Thyroid gland (tissue), 4 donors: ENCODE measurements at places on chromosomes 3 and 15. TPM values are rescaled to one million over a fixed set of nuclear protein-coding genes. Genes with fewer than 3 reads are reported as not detected.

DNA sequence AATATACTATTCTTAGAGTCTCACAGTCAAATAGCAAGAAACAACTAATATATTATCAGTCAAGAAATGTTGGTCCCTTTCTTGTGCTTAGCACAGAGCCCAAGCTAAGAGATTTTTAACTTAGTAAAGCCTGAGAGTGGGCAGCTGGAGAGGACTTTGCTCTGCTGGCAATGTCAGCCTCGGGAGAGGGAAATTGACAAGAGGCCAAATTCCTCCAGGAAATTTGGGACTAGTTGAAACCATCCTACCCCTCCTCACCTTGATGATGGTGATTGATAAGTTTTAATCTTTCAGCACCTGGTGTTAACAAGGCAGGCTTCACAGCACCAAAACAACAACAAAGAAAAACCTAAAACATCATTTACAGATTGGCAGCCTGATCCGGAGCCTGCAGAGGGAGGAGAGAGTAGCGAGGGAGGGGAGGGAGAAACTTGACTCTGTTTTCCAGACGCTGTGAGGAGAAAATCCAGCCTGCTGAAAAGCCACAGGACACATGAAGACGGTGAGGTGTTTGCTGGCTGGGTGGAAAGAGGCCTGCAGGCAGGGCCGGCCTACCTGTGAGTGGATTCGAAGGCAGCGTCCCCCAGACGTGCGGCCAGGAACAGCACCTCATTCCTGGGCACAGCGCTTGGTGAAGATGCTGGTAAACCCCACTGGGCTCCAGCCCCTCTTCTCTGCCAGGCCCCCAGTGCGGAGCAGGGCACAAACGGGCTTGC is 150.9 kb downstream of the LRRC28 start:
- no peaks in the 10 kb centered on the region for H3K36me3 ChIP-seq
- no peak overlapping the region for H3K27ac ChIP-seq
- H3K27me3 ChIP-seq, result no peaks in the 10 kb centered on the region
- H3K4me3 ChIP-seq, result no peak overlapping the region
- no peaks in the 10 kb centered on the region for H3K4me1 ChIP-seq

Gene PTPRG
- total RNA-seq, result 81.6 TPM

Gene AP3B2
- total RNA-seq, result 2.1 TPM

Gene DCLK3
- total RNA-seq, result not detected

DNA sequence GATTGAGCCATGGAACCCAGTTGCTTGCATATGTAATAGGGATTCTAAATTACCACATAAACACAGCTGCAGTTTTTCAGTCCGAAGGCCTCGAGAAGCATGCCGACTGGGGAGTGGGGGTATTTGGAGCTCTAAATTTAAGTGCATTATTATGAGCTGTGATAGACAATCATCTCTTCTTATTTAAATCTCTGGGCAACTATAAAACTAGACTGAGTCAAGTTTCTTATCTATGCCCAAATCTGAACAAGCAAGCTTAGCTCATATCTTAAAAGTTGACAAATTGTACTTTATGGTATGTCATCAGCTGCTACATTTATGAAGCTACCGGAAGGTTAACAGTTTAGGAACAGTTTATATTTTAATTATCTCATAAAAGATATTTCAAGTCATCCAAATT is 19.5 kb upstream of the THRB start:
- no peaks in the 10 kb centered on the region for H3K4me1 ChIP-seq
- no peak overlapping the region for H3K27ac ChIP-seq
- no peak for DNase-seq
- no peak overlapping the region for H3K4me3 ChIP-seq
- H3K36me3 ChIP-seq, result no peaks in the 10 kb centered on the region
- no peaks in the 10 kb centered on the region for H3K27me3 ChIP-seq

Gene SPINK8
- not detected for total RNA-seq

GRCh38 chr3:42057561-42058211 is 33.5 kb upstream of the TRAK1 start:
- H3K27ac ChIP-seq, result peak overlapping the region; percentile 81
- no peak overlapping the region for H3K4me3 ChIP-seq
- H3K36me3 ChIP-seq, result no peaks in the 10 kb centered on the region
- peak; percentile 76 for DNase-seq
- H3K27me3 ChIP-seq, result no peaks in the 10 kb centered on the region

DNA sequence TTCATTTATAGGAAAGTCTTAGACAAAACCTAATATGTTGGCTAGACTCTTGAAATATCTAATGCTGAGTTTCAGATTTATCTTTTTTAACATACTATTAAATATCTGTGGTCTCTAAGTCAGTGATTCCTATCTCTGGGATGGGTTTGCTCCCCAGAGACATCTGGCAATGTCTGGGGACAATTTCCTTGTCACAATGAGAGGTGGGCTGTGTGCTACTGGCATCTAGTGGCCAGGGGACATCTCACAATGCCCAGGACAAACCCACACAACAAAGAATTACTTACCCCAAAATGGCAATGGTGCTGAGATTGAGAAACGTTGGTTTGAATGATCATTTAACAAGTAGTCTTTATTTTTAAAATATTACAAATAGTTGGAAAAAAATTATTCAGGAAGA is 602.1 kb downstream of the MAGI1 start:
- no peak overlapping the region for H3K27ac ChIP-seq
- no peak for DNase-seq
- no peaks in the 10 kb centered on the region for H3K27me3 ChIP-seq
- H3K4me3 ChIP-seq, result no peak overlapping the region

DNA sequence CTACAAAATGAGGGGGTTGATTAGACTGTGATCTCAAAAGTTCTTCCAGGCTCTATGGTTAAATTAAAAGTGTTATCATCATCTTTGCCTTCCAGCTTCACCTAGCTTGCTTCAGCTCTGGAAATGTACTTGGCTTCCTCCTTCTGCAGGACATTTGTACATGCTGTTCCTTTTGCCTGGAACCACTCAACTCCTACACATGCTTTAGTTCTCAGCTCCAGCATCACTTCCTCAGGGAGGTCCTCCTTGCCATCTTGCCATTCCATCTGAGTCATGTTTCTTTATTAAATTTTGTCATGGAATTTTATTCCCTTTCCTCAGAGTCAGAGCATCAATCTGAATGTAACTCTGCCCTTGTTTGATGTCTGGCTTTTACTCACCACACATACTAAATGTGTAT is 158.6 kb upstream of the FEZF2 start:
- no peaks in the 10 kb centered on the region for H3K36me3 ChIP-seq
- no peak overlapping the region for H3K4me3 ChIP-seq
- no peak for DNase-seq
- no peak overlapping the region for H3K27ac ChIP-seq

Gene SLC2A2
- total RNA-seq, result not detected

Gene THAP10
- total RNA-seq, result 3.9 TPM

Gene PATL2
- 0.22 TPM for total RNA-seq

- no peak overlapping the region for H3K27ac ChIP-seq
- no peak overlapping the region for H3K4me3 ChIP-seq
- no peak for DNase-seq
- peaks cover 34% of the 10 kb centered on the region for H3K4me1 ChIP-seq
- H3K27me3 ChIP-seq, result peaks cover 93% of the 10 kb centered on the region
- H3K36me3 ChIP-seq, result no peaks in the 10 kb centered on the region
These were observed 5.6 kb downstream of the FOXL2 start for GRCh38 chr3:138941259-138941885.

- no peaks in the 10 kb centered on the region for H3K4me1 ChIP-seq
- no peak overlapping the region for H3K27ac ChIP-seq
- H3K4me3 ChIP-seq, result no peak overlapping the region
- no peak for DNase-seq
These were observed 398.0 kb downstream of the OTOL1 start for GRCh38 chr3:161894657-161895056.

DNA sequence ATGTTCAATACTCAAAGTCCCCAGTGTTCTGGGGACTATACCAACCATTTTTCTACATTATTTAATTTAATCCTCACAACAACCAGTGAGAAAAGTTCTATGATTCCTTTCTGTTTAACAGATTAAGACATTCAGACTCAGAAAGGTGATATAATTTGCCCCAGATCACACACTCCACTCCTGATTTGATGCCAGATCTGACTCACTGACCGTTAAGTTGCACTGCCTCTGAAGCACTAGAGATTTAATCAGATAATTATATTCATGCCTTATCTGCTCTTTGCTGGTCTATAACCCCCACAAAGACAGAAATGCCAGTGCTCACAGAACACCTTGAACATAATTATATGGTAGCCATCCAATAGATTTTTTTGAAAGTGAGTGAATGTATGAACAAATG is 501.0 kb downstream of the IGSF11 start:
- no peak overlapping the region for H3K4me3 ChIP-seq
- no peak for DNase-seq
- H3K36me3 ChIP-seq, result no peaks in the 10 kb centered on the region
- H3K27ac ChIP-seq, result no peak overlapping the region
- H3K4me1 ChIP-seq, result no peaks in the 10 kb centered on the region
- H3K27me3 ChIP-seq, result no peaks in the 10 kb centered on the region

DNA sequence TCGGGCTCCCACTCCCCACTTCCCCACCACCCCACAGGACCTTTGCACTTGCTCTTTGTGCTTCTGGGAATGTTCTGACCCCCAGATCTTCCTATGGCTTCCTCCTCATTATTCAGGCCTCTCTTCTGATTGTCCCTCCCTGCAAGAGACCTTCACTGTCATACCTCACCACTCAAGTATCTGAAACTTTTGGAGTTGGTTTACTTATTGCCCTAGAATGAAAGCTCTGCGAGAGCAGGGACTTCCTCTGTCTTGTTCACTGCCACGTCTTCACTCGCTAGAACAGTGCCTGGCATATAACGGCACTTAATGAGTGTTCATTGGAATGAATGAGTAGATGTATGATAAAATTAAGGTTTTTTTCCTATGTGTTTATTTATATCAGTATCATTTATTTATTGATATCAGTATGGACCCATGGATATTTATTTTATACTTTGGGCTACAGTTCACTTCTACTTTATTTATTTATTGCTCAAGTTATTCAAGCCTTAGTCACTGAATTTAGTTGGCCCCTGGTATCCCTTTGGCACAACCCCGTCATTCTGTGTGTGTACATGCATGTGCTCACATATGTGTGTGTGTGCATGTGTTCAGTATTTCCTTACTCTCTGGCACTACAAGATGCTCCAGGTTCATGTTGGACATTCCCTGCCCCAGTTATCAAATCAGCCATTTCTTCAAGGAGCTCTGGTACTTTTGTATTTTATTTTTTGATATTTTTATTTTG is 197.6 kb downstream of the THSD4 start:
- H3K36me3 ChIP-seq, result no peaks in the 10 kb centered on the region
- no peaks in the 10 kb centered on the region for H3K27me3 ChIP-seq
- no peaks in the 10 kb centered on the region for H3K4me1 ChIP-seq
- no peak overlapping the region for H3K27ac ChIP-seq
